ENCODE measurements at places on chromosomes 12 and 14.

DNA sequence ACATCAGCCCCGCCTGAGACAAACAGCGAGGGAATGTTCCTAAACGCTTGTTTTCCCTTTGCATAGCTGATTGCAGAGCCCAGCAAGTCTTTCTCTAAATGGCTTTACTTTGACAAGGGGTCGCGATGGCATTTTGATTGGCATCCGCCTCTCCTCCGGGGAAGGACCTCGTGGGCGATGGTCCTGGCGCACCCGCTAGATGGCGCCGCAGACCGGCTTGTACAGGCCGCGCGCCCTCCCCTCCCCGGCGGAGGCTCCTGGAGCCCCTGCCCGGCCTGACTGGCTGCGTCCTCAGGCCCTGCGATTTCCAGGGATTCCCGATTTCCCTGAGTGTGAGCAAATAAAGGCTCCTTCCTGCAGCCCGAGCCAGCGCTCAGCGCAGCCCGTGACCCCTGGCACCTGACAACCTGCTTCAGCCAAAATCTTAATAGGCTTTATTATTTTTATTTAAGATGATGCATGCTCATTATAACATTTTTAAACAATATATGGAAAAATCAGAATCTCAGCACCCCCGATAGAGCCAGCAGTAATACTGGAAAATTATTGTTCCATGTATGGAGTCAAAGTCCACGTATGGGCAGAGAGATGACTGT lies 468.3 kb downstream of the AACS start:
- peak; percentile 46 for DNase-seq

DNA sequence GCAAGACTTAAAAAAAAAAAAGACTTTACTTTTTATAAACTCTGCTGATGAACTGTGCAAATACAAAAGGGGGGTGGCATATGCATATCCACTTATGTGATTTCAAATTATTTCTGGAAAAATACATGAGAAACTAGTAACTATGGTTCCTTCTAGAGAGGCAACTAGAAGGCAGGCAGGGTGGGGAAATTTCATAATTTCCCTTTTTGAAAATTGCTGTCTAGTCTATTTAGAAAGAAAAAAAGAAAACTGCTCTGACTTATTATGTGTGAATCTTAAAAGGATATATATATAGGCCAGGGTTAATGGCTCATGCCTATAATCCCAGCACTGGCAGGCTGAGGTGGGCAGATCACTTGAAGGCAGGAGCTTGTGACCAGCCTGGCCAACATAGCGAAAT lies 42.3 kb downstream of the ANAPC7 start:
- DNase-seq, result no peak

DNA sequence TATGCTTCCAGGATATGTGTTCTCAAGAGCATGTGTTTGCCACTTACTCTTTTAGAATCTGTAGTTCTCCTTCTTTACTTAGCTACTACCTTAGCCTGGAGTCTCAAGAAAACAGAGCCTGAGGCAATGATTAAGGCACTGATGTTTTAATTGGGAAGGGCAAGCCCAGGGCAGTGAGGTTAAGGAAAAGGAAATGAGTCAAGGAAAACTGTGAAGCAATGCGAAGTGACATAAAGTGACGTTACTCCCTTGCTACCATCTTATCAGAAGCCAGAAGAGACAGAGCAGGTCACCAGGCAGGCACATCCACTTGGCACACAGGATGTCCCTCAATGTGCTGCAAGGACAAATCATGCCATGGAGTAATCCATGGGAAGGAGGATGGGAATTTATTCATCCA lies 11.3 kb upstream of the EML5 start:
- no peak for DNase-seq

GRCh38 chr14:69044965-69045555 lies 66.0 kb upstream of the ACTN1 start:
- no peak for DNase-seq

GRCh38 chr12:15020156-15020555 lies 47.3 kb downstream of the PDE6H start:
- DNase-seq, result no peak

- DNase-seq, result no peak
Observed at GRCh38 chr12:124898200-124898922, 16.1 kb downstream of the UBC start.

- peak; percentile 61 for DNase-seq
Observed at GRCh38 chr14:73231981-73232851, 5.1 kb upstream of the PAPLN start.

- DNase-seq, result peak; percentile 81
Observed at GRCh38 chr12:124705545-124706138, 138.2 kb upstream of the NCOR2 start.

GRCh38 chr12:5488626-5488955 lies 56.7 kb downstream of the NTF3 start:
- no peak for DNase-seq

DNA sequence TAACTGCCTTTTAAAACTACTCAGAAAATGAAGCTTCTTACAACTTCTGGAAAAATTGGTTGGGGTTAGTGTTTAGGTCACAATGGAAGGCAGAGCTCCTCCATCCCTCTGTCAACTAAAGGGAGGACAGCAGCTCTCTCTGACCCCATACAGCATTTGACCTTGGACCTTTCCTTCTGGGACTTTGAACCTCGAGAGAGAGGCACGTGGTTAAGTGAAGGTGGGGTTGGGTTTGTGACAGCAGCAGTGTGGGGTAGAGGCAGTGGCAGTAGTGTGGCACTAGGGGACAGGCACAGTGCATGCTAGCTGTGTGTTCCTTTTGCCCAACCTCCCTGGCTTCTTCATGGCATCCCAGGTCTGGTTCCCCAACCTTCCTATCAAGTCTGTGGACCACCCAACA lies 9.4 kb upstream of the C12orf75 start:
- no peak for DNase-seq

DNA sequence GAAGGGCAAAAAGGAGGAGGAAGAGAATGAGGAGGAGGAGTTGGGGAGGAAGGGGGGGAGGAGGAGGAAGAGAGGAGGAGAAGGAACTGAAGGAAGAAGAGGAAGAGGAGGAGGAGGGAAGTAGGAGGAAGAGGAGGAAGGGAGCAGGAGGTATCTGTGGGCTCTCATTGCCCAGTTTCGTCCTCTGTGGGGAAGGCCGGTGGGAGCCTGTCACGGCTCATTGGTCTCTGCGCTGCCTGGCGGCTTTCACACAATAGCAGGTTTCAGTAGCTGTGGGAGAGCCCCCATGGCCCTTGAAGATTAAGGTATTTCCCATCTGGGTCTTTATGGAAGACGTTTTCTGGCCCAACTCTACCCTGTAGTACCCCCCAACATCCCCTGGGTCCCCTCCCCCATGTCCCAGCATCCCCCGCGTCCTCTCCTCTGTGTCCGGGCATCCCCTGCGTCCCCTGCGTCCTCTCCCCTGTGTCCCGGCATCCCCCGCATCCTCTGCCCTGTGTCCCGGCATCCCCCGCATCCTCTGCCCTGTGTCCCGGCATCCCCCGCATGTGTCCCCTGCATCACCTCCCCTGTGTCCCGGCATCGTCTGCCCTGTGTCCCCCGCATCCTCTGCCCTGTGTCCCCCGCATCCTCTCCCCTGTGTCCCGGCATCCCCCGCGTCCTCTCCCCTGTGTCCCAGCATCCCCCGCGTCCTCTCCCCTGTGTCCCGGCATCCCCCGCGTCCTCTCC lies 278.2 kb upstream of the SFSWAP start:
- DNase-seq, result no peak

All from SK-N-DZ (cell line).